Parietal lobe (tissue), 2 donors: ENCODE measurements at places on chromosomes 16 and 17. TPM values are rescaled to one million over a fixed set of nuclear protein-coding genes. Genes with fewer than 3 reads are reported as not detected.

CYGB gene
- total RNA-seq, result 1.3 TPM

FOXO3B gene
- total RNA-seq, result 33.2 TPM

PRR29 gene
- 1.9 TPM for total RNA-seq

GSDMA gene
- total RNA-seq, result not detected

ANKRD11 gene
- total RNA-seq, result 82.9 TPM

PNMT gene
- total RNA-seq, result 4.1 TPM

G6PC1 gene
- not detected for total RNA-seq

CPHXL2 gene
- total RNA-seq, result not detected

ABCC3 gene
- total RNA-seq, result 1.3 TPM

RAB37 gene
- total RNA-seq, result 0.63 TPM

PTX4 gene
- not detected for total RNA-seq

SRCAP gene
- total RNA-seq, result 47.3 TPM

CDH1 gene
- total RNA-seq, result 1.3 TPM

CDRT15L2 gene
- total RNA-seq, result not detected

IGF2BP1 gene
- total RNA-seq, result 2.8 TPM

C17orf107 gene
- 3.8 TPM for total RNA-seq

RPL26 gene
- 3,473 TPM for total RNA-seq

LAT gene
- total RNA-seq, result 1.3 TPM

EVPLL gene
- not detected for total RNA-seq

ADAMTS18 gene
- 0.94 TPM for total RNA-seq
